GM12892 (cell line): ENCODE measurements at places on chromosomes 3 and 15.
A peak's percentile ranks its signal among the peaks of the same experiment; 100 is the strongest.

GRCh38 chr15:99514306-99514705 lies 51.5 kb upstream of the MEF2A start:
- DNase-seq, result no peak

DNA sequence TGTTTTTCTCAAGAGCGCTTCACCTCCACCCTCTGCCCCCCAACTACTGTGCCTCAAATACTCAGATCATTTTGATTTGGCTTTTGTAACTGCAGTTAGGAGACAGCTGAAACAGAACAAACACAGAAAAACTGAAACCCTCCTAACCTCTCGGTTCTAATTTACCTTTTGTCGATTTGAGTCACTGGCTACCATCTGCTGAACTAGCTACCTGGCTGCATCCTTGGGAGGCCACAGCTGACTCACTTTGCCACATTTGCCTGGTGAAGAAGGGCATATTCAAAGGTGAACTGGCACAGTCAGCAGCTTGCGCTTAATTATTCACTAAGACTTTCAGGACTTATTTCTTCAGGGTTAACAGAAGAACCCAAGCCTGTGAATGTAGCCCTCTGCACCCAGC lies 117.7 kb downstream of the FOXB1 start:
- DNase-seq, result no peak

- no peak for DNase-seq
These were observed 23.1 kb upstream of the MTHFS start for GRCh38 chr15:79919749-79920511.

GRCh38 chr15:63985221-63986184 lies 60.8 kb downstream of the DAPK2 start:
- DNase-seq, result no peak

- DNase-seq, result peak; percentile 52
These were observed 27.6 kb upstream of the RAB7A start for GRCh38 chr3:128698211-128699047.

DNA sequence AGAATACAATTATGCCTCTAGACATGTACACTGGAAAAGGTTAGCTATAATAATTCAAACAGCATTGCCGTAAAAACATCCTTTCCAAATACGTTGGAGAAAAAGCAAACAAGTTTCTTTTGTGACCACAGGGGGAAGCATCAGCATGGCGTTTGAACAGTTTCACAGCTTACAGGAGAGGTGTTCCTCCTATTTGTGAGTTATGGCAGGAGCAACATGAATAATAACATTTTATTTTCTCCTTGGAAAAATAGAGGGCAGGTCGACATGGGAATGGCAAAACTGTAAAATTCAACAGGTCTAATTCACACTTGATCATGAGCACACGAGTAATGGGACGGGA lies 39.7 kb upstream of the GADL1 start:
- DNase-seq, result no peak

- DNase-seq, result no peak
These were observed 22.2 kb downstream of the EPHB1 start for GRCh38 chr3:134817297-134817696.

GRCh38 chr3:82498186-82498585 lies 736.7 kb upstream of the GBE1 start:
- no peak for DNase-seq

DNA sequence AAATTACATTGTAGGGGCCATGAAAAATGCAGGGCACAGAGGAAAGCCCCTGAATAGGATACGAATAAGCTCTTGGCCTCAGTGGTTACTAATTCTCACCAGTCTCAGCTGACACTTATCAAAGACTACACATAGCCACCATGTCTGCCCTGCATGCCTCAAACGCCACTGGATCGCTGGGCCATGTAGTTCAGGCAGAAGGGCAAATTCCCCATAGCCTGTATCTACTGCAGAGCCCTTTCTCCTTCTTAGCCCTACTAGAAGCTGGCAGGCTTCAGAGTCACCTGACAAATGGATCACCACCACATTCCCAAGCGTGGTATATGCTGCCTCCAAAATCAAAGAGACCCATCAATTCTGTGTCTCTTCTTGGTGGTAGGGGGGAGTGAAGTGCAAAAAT lies 177.4 kb downstream of the MINAR1 start:
- no peak for DNase-seq

GRCh38 chr3:133892541-133893231 lies 3.0 kb downstream of the RAB6B start:
- no peak for DNase-seq

DNA sequence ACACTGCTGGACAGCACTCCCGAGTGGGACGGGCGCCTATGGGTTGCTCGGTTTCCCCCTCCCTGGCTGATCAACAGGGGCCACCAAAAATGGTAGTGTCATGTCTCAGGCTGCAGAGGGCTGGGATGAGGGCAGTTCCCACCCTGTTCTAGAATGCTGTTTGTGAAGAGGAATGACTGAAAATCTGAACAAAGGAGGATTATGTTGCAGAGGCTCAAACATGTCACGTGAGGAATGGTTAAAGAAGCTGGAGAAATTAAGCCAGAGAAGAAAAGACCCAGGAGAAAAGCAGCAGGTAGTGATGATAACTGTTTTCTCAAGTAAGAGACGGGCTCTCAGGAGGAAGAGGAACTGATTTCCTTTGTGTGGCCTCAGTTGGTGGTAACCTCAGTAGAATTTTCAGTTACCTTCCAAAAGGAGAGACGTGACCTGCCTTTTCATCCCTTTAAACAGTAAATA lies 10.4 kb downstream of the SPG21 start:
- no peak for DNase-seq

DNA sequence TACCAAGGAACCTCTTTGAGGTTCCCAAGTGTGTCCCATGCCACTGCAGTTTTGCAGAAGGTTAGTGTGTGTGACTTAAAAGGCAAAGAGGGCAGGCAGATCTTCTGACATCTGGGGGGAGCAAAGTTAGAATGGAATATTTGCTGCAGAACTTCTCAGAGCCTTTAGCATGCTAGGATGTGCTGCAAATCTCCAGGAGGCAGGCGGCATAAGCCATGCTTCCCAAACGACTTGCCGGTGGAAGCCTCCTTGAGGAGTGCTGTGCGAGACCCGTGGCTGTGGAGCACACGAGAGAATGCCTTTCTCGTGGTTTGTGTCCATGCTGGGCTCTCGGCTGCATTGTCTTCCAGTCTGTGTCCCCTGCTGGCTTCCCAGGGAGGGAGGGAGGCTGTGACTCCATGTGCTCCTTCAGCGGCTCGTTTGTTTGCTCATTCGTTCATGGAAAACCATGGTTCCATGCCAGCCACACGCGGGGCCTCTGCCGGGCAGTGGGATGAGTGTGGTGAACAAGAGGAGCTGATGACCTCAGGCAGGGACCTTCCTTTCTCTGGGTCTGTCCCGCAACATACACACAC lies 13.8 kb downstream of the HDAC11 start:
- no peak for DNase-seq

DNA sequence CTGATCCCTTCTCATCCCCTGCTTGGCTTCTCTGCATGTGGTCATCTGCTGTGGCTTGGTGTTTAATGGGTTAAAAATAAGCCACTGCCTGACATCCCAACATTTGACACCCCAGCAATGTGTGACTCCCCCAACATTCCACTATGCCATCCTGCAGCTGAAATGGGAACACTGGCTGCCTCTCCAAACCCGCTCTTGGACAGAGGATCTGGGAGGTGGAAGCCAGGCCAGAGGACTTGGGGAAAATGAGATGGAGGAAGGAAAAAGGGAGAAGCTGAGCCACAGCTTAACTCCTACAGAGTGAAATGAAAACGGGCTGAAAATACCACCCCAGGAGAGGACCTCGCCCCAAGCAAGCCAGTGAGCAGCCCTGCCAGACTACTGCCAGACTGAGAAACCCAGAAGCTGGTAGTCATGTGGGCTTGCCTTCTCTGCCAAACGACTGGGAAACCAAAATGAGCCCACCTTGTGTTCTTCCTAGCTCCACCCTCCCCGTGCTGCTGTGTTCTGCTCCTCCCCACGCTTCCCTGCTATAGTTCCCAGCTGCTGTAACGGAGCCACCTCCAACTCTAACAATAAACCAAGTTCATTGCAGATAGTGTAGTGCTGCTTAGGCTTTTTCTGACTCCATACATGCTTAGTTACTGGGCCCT lies 13.7 kb downstream of the MAP1A start:
- no peak for DNase-seq

DNA sequence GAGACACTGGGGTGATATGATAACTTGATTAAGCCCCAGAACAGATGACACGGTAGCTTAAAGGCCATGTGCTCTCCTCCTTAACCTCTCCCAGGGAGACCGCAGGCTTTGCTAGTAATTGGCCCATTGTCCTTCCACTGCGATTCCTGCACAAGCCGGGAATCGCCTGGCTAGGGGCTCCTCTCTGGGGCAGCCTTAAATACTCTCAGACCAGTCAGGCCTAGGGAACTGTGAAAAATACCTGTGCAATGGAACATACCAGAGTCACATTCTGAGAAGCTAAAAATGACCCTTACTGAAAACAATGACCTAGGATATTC lies 56.3 kb downstream of the CPN2 start:
- no peak for DNase-seq

DNA sequence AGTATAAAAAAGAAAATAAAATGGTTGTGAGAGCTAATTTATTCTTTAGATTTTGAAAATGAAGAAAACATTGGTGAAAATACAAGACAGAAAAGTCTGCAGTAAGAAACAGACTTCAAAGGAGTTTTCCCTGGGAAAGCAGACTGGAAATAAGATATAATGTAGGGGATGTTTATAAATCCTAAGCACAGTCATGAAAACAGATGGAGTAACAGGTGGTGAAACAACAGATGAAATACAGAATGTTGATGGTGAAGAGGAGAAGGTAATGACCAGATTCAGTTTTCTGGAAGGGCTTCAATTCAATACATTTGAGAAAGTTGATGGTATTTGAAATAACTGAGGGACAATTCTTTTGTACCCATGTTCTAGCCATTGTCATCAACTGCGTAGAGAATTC lies 353.9 kb downstream of the CHL1 start:
- DNase-seq, result no peak

- peak; percentile 41 for DNase-seq
These were observed at the start of gene CEP97 for GRCh38 chr3:101724329-101725193. Gene CEP97, plus strand, starts transcription at chr3:101724614. Its CDS starts 63 bp downstream, at chr3:101724677.

- DNase-seq, result no peak
These were observed 32.4 kb downstream of the KLHL18 start for GRCh38 chr3:47315069-47315647.

GRCh38 chr3:120850381-120851295 lies 57.4 kb upstream of the STXBP5L start:
- no peak for DNase-seq

- DNase-seq, result peak; percentile 23
These were observed 23.7 kb downstream of the CFAP92 start for GRCh38 chr3:128969993-128970739.

DNA sequence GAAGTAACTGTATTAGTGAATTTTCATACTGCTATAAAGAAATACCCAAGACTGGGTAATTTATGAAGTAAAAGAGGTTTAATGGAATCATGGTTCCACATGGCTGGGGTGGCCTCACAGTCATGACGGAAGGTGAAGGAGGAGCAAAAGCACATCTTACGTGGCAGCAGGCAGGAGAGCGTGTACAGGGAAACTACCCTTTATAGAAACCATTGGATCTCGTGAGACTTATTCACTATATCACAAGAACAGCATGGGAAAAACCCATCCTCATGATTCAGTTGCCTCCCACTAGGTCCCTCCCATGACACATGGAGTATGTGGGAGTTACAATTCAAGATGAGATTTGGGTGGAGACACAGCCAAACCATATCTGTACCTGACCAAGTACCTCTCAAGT lies 812.3 kb upstream of the ALCAM start:
- DNase-seq, result no peak

- no peak for DNase-seq
These were observed 26.5 kb downstream of the EFHB start for GRCh38 chr3:19907523-19907922.

GRCh38 chr3:66938338-66938963 lies 59.7 kb upstream of the KBTBD8 start:
- no peak for DNase-seq

DNA sequence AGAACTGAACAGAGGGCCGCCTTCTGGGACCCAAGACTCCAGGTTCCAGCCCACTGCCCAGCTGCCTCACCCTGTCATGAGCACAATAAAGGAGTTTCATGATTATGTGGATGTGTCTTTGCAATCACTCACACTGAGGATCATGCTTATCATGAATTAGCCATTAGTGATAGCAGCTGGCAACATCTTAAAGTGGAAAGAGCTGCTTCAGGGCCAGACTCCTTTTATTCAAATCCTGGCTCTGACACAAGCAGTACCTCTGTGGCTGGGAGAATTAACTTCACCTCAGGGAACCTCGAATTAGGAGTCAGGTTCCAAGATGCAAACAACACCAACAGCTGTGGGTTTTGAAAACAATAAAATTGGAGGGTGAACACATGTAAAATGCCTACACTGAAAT lies 6.6 kb upstream of the SCAP start:
- DNase-seq, result no peak

DNA sequence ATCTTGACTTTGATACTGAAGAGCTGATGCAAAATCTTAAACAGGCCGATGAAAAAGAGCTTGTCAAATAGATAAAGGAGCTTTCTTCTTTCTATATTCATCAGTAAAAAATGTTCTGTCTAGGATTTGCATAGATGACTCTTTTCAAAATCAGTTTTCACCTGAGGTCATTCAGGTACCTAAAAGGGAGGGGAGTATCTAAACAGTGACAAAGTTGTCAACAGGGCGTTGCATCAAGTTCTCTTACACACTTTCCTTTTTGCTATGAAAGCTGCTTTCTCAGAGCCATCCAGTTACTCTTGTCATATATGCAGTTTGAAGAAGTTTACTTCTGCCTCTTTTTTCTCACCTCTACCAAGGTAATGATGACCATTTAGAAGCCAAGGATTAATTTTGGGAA lies 60.0 kb downstream of the AKAP13 start:
- DNase-seq, result no peak

- DNase-seq, result no peak
These were observed 254.5 kb downstream of the NLGN1 start for GRCh38 chr3:173652093-173652492.

DNA sequence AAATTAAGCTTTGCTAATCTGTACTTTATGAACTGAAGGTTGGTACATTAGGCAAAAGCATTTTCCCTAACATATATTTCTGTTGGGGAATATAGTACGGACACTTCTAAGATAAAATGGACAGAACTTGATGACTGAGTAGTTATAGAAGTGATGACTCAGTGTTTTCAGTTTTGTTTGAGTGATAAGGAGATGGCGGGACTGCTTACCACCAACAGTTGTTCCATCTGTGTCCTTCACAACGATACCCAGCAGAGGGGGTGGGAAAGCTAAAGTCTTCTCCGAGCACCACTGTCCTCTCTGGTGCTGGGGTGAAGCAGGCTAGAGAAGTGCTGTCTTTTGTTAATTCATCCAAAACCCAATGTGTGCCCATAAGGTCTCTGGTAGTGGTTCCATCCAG lies 195.8 kb downstream of the CD47 start:
- DNase-seq, result no peak

GRCh38 chr3:57434041-57434440 lies 110.1 kb downstream of the DNAH12 start:
- DNase-seq, result no peak

DNA sequence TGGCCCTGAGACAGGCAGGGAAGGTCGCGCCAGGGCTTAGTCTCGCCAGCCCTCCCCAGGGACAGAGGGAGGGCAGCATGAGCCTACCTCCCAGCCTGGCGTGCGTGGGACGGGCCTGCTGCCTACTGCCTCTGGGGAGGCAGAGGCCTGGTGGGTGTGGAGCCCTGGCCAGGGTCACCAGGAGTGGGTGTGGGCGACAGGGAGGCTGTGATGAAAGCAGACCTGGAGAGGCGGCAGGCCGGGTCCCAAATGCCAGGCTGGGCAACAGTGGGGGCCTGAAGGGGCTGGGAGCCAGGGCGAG lies 33.1 kb downstream of the PLXNA1 start:
- no peak for DNase-seq

- no peak for DNase-seq
These were observed 135.9 kb upstream of the LINGO1 start for GRCh38 chr15:77768521-77769078.
